ENCODE measurements at places on chromosomes 2 and 18. TPM values are rescaled to one million over a fixed set of nuclear protein-coding genes. Genes with fewer than 3 reads are reported as not detected.

Gene NT5DC4
- total RNA-seq, result not detected

Gene SKOR2
- total RNA-seq, result not detected

Gene CDH19
- total RNA-seq, result not detected

Gene GULP1
- total RNA-seq, result not detected

Gene MSGN1
- not detected for total RNA-seq

Gene CD8B2
- not detected for total RNA-seq

Gene RASGRP3
- 11.8 TPM for total RNA-seq

Gene LIMS3
- total RNA-seq, result not detected

Gene PIEZO2
- not detected for total RNA-seq

Gene NEB
- 0.40 TPM for total RNA-seq

Gene INO80D
- total RNA-seq, result 27.3 TPM

Gene TGIF1
- total RNA-seq, result 14.7 TPM

Gene KCNE4
- total RNA-seq, result not detected

Gene CHRNG
- not detected for total RNA-seq

Gene BOLL
- not detected for total RNA-seq

Gene PRPF40A
- total RNA-seq, result 109 TPM

Gene OLA1
- 87.4 TPM for total RNA-seq

Gene MRO
- total RNA-seq, result not detected

Gene COLEC11
- 0.35 TPM for total RNA-seq

Gene ABHD1
- 0.10 TPM for total RNA-seq

Gene PLEK
- 0.40 TPM for total RNA-seq

Gene TUBA3E
- total RNA-seq, result not detected

Gene CFLAR
- 106 TPM for total RNA-seq

Gene COL4A4
- total RNA-seq, result 0.06 TPM

Gene LINC00305
- total RNA-seq, result not detected

Gene IAH1
- total RNA-seq, result 64.4 TPM

Gene WDR54
- total RNA-seq, result 71.3 TPM

Gene ACMSD
- not detected for total RNA-seq

Data from activated CD4-positive, alpha-beta T cell treated with anti-CD3 and anti-CD28 coated beads, Interleukin-2, amount 10 ng/mL, durations not matched to agents 7 days and 5 days (primary cell).